ENCODE measurements at places on chromosomes 5 and 9.

GRCh38 chr9:108552459-108553040 is 303.2 kb downstream of the ACTL7B start:
- no peak for DNase-seq

DNA sequence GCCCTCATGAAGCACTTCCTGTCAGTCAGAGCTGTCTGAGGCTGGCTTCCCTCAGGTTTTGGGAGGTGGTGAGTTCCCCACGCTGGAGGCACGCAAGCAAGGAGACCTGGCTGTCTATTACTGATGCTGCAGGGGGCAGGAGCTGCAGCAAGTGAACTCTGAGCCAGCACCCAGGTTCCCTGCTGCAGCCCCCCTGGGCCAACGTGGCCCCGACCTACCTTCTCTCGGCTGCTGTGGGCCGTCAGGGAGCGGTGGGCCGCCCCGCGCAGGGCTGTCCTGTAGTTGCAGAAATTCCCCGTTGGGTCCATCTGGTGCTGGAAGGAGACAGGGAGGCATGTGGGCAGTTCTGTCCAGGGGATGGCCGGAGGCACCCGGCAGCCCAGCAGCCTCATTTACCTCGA is 46.8 kb upstream of the RNF130 start:
- DNase-seq = no peak

DNA sequence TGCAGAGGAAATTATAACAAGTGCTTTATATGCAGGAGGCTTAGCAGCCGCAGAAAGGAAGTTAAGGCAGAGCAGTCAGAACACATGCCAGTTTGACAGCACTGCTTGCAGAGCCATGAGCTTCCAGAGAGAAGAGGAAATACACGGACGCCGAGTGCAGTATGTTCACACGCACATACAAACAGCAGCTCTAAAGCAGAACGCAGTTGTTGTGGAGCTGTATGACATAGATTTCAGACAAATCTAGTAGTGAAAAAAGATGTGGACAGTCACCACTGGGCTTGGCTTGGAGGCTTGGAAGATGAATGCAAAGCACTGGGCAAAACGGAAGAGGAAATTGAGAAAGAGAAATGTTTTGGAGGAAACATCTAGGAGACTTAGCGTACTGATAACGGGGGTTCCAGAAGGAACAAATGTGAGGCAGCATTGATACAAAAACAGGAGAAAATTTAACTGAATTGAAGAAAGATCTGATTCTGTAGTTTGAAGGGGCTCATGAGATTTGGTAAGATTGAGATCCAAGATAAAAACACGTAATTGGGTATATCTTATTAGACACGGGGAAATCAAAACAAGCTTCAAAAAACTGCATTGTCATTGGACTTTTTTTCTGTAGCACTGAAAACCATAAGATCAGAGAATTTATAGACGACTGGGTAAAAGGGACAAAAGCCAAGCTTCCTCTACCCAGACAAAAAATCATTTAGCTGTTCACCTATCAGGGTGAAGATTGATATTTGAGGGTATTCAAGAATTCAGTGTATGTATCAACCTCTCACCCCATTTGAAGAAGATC is 19.6 kb upstream of the ROPN1L start:
- DNase-seq = no peak

DNA sequence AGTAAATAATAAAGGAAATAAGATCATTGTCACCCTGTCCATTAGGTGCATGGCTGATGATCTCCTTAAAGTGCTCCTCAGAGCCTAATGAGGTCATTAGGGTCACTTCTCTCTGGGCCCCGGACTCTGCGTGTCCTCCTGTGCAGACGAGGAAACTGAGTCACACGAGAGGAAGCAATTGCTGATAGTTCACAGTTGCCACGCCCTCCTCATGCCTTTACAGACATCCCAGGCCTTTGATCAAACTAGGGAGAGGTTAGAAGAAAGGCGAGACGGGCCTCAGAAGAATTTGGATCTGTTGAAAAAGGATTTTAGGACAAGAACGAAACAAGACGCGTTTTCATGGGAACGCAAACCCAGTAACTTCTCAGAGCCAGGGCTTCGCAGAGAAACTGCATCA is 32.0 kb upstream of the MSX2 start:
- DNase-seq = no peak

DNA sequence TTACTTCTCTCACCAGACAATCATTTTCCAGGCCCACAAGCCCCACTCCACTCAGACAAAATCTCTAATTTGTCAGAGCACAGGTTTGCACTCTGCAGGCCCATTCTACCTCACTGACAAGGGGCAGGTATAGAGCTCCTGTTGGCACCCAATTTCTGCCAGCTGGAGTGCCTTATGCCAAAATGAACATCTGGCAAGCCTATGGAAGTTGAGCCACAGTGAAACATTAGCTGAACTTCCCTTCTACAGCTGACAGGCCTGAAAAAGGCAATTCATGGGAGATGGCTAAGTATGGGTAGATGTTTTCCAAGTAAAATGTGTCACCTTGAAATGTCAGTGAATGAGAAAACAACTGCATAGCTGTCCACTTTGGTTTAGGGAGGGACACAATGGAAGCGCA is 87.0 kb downstream of the SPOCK1 start:
- DNase-seq = no peak

GRCh38 chr9:91331849-91332248 is 29.9 kb downstream of the AUH start:
- no peak for DNase-seq

GRCh38 chr9:128494108-128494745 is 10.3 kb upstream of the GLE1 start:
- no peak for DNase-seq

- peak; percentile 79 for DNase-seq
Measured at GRCh38 chr9:96619491-96620180, at the start of gene CDC14B. Gene CDC14B (minus strand): TSS chr9:96619843. CDS start chr9:96619378, 465 bp downstream.

DNA sequence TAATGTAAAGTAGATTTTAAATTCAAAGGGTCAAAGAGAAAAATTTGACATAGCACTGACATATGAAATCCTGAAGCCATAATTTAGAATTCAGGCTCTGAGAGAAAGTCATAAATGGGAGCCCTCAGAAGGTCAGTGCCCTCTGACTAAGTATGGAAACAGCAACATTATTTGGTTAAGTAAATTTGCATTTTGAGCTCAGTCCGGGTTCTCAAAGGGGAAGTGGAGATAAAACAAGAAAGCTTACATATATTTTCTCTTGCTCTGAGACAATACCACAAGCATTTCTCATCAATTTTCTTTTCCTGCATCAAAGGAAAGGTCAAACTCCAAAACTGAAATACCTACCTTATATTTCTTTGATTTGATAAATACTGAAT is 348.0 kb downstream of the SEMA5A start:
- no peak for DNase-seq

GRCh38 chr5:77928776-77929300 is 152.7 kb upstream of the TBCA start:
- DNase-seq = no peak

GRCh38 chr5:149872351-149873040 is 72.1 kb downstream of the PDE6A start:
- no peak for DNase-seq

GRCh38 chr9:6414247-6414641 is 1.2 kb downstream of the UHRF2 start:
- no peak for DNase-seq

DNA sequence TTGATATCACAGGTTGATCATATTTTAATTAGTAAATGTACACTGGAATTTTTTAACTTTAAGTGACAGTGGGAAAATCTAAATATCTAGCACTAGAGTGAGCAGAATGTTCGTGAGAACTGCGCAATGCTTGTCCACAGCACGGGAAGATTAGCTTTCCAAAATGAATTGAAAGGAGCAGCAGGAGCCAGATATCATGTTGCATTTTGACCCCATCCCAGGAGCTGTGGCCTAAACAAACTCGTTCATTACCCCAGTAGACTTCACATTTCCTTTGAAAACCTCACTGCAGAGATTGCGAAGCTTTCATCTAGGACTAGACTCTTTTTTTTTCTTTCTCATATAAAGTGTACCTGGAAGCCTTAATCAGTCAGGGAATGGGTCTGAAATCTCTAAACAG is 525.8 kb downstream of the CTNND2 start:
- no peak for DNase-seq

DNA sequence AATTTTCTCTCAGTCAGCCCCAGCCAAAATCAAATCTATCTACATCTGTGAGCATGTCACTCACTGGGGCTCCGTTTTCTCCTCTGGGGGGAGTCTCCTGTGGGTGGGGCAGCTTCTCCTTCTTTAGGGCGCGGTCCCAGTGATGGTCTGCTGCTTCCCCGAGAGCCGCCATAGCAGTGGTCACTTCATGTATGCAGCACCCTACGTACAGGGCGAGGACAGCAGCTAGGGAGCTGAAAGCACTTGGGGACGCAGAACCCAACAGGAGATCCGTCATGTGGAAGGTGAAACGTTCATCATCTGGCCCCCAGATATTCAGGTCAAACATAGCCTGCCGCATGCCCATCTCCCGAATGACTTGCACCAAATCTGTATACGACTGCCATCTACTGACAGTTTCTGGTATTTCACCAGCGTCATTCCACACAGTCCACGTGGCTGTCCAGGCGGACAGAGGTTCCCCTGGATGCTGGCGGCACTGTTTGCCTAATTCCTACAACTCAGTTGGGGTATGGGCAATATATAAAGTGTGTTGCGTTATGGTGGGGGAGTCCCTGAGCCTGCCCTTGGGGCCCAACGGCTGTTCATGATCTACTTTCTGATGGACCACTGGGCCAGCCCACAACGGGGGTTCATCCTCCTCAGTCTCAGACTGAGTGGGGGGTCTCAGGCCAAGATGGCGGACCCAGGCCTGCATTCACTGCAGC is 795.0 kb downstream of the EFNA5 start:
- no peak for DNase-seq

GRCh38 chr5:132802044-132802684 is 10.9 kb upstream of the SOWAHA start:
- no peak for DNase-seq

DNA sequence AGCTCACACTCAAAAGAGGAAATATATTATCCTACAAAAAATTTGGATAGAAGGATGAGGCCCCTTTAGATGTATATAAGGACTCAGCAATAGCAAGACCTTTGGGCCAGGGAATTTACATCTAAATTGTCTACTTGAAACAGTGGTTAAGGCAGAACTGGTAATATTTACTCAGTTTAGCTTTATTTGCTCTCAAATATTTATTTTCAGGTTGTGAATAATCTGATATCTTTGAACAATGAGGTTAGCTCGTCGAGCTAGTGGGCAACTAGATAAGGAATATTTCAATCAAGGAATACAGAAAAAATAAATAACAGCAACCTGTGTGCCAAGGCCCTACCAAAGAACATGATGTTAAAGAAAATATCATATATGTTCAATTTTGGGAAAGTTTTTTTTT is 966.3 kb downstream of the DTWD2 start:
- DNase-seq = no peak

DNA sequence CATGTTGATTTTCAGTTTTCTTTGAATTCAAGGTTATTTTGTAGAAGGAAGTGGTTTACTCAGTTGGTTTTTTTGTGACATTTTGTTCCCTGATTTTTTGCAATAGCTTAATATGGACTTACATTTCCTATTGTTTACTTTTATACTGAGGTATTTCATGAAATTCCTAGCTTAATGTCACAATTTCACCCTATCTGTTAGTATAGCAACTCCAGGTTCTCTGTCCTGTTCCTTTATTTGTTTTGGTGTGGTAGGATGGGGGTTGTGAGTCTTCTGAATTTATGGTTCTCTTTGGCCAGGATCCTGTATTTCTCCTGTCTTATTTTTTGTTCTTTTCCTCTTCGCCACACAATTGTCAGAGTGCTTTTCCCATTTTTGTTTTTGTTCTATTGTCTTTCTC is 523.4 kb upstream of the ARRDC3 start:
- no peak for DNase-seq

DNA sequence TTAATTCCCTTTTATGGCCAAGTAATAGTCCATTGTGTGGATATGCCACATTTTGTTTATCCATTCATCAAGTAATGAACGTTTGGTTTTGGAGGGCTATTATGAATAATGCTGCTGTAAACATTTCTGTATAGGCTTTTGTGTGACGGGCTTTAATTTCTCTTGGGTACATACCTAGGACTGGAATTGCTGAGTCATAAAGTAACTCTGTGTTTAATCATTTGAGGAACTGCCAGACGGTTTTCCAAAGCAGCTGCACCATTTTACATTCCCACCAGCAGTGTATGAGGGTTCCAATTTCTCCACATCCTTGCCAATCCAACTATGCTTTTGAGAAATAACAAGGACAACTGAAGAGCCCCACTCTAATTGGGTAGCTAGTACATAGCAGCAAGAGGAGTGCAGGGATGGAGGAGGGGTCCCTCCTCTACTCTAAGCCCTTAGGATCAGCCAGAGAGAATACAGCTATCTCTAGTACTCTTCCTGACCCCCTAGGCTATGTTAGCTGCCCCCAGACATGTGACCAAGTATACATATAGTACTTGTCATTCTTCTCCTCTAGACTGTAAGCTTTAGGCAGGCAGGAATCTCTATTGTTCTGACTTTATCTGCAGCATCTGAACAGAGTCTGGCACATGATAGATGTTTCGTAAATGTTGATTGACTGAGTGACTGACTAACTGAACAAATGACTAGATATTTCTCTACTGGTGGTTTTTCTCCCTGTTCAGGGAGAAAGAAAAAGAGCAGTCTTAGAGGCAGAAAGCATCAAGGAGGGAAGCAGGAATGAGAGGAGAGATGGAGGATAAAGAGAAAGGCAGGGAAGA is 22.1 kb upstream of the MATR3 start:
- peak; percentile 85 for DNase-seq

- no peak for DNase-seq
Measured at GRCh38 chr5:62649476-62650113, 71.0 kb downstream of the LRRC70 start.

- DNase-seq = no peak
Measured at GRCh38 chr5:80745490-80745889, 90.7 kb upstream of the DHFR start.

DNA sequence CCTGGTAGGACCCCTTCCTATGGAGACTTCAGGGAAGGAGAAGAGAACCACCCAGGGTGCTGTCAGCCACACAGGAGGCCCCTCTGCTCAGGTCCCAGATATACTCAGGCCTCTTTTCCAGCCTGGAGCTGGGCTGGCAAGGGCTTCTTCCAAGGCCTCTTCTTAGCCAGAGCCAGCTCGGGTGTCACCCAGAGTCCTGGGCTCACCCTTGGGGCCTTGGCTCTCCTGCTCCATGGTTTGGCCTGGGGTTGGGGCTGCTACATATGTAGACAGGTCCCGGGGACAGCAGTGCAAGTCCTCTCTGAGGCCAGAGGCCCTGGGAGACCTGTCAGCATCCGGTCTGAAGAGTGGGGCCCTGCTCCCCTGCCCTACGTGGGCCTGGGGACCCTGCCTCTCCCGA is 22.8 kb downstream of the PAEP start:
- no peak for DNase-seq

DNA sequence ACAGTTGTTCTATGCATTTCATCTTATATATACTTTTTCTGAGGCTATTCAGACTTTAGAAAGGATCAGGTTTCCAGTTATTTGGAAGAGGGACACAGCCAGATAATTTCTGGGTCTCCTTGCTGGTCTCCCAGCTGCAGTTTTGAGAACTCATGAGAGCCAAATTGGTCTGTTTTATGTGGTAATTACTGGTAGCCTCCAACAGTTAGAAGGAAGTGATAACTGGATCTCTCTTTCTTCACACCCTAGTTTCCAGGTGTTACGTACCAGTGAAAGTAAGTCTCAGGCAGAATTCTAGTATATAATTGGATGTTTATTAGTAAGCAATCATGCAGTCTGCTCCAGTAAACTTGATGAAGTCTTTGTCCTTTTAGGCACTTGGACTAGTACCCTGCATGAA is 63.2 kb upstream of the RPS23 start:
- DNase-seq = no peak
